ENCODE measurements at places on chromosomes 2 and 18.

- no peak for ATAC-seq
Measured at GRCh38 chr2:226354434-226354833, 445.2 kb downstream of the IRS1 start.

- ATAC-seq, result no peak
Measured at GRCh38 chr18:44954257-44954656, 273.6 kb downstream of the SETBP1 start.

GRCh38 chr18:79251021-79251420 is 144.7 kb upstream of the NFATC1 start:
- no peak for ATAC-seq

- no peak for ATAC-seq
Measured at GRCh38 chr18:37322492-37323035, 243.0 kb downstream of the CELF4 start.

- no peak for ATAC-seq
Measured at GRCh38 chr2:210480079-210480478, 3.5 kb upstream of the LANCL1 start.

GRCh38 chr2:57920342-57920939 is 126.2 kb upstream of the VRK2 start:
- ATAC-seq, result no peak

- ATAC-seq, result peak; percentile 84
Measured at GRCh38 chr2:195575879-195576401, 81.1 kb upstream of the SLC39A10 start.

GRCh38 chr2:40935349-40935748 is 483.5 kb upstream of the SLC8A1 start:
- ATAC-seq, result no peak
